ENCODE measurements at places on chromosomes 5 and 9. TPM values are rescaled to one million over a fixed set of nuclear protein-coding genes. Genes with fewer than 3 reads are reported as not detected.

GRCh38 chr5:134732819-134733218, 5.5 kb upstream of the CAMLG start:
- DNase-seq: no peak

DNA sequence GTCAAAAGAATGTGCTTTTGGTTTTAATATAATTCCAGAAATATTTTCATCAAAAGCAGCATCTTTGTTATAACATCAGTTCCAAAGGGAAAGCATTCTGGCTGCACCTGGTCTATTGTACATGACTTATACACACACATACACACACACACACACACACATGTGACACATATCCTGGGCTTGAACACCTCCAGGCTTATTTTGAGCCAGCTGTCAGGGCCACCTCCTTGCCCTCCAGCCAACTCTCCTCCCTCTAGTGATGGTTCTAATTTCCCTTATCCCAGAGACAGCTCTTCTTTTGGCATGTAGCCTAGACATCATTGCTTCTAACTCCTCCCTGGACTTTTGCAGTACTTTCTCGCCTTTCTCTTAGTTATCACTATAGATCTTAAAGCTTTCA, 115.0 kb downstream of the PIK3R1 start:
- no peak for DNase-seq

DNA sequence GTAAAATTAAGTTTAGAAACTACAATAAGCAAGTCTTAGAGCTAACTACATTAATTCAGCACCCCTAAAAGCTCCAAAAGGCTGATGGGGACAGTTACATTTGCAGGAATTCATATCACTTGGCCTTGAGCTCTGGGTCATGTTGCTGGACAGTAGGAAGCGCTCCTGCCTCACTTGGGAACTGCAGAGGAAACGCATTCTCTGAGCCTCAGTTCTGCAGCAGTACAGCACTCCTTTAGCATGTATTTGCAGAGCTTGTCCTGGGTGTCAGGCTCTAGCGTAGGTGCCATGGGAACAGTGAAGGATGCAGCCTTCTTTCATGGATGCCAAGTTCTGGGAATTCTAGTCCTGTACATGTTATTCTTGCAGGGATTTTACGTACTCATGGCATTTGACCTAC, 710.4 kb downstream of the IRX1 start:
- no peak for DNase-seq

GRCh38 chr5:60060389-60060788, 166.9 kb upstream of the PDE4D start:
- DNase-seq: no peak

DNA sequence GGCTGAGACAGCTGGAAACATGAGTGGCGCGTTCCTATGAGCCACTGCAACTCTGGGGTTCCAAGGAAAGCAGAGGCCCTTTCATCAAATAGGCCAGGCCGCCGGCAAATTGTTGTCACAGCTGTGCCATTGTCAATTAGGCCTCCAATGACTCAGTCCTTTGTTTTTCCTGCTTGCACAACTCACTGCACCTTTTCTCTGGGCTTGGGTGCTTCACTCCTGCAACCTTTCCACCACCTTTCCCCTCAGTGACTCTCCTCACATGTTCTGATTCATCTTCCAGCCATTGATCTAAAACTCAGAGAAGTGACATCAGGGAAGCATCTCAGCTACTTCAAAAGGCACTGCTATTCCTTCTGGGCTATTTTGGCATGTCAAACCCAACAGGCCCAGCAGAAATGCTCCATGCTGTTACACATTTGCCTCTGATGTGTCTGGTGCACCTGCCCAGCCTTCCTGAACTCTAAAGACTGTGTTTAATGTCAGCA, 653.7 kb downstream of the NR2F1-AS1 start:
- no peak for DNase-seq

DNA sequence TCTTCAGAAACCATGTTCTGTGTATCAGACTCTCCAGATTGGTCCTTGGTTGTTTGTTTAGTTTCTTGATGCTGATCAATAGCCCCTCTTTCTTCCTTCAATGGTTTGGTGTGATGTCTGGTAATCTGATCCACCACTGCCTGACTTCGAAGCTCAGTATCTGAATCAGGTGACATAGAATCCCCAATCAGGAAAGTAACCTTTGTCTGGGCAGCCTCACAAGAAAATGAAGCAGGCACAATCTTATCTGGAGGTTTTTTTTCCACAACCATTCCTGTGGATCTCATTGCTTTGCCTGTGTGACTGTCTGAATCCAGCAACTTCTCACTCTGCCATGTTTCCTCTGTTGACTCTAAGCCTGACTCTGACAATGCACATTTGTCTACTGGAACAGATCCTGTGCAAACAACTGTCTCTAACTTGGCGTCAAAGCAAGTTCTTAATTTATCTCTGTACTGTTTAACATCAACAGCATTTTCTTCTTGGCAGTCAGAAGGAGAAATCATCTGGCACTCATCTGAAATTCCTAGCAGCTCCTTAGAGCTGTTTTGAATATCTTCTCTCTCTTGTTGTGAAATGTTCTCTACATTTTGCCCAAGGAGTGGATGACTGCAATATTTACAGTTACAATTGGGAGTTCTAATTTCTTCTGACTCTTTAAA, 37.1 kb upstream of the RAPGEF6 start:
- peak; percentile 28 for DNase-seq

DNA sequence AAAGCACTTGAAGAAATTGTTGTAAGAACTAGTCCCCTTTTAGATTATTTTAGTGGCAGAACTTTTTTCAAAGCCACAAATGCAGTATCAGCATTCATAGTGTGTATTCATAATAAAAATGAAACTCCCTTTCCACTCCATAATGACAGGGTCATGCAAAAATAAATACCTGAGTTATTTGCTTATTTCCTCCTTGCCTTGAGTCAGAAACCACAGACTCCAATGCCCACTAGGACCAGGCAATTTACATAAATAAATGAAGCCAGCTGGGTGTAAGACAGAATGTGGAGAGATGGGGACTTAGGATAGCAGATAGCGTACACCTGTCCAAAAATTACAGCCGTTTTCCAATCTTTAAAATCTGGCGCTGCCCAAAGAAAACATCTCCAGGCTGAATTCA, 417.8 kb downstream of the TMEM161B start:
- no peak for DNase-seq

DNA sequence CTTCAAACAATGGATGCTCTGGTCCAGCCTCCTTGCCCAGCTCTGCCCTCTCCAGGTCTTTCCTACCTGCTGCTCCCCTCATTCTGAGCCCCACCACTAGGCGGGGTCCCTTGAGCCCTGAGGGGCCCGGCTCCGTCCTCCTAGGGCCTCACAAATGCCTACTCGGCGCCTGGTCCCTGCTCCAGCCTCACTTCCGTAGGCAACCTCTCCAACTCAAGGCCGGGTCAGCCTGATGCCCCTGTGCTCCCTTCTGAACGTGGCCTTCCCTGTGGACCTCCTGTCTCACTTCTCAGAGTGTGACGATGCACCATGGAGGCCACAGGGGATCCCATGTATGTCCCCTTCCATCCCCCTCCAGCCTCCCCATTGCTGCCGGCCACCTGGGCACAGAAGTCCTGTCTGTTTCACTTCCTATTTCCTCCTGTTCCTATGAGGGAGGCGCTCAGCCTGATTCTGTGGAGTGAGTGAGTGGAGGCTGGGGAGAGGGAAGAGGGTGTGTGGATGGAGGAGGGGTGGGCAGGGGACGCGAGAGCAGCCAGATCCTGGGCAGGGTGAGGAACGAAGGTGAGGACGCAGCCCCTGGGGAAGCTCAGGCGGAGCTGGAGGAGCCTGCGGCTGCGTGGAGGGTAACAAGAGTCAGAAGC, 127.2 kb upstream of the FAM120A start:
- no peak for DNase-seq

GRCh38 chr5:56601641-56602071, 213.7 kb upstream of the MAP3K1 start:
- DNase-seq: no peak

- no peak for DNase-seq
Measured at GRCh38 chr5:89069591-89069990, 186.6 kb upstream of the MEF2C start.

- no peak for DNase-seq
Measured at GRCh38 chr5:14310901-14311300, 167.8 kb downstream of the TRIO start.

DNA sequence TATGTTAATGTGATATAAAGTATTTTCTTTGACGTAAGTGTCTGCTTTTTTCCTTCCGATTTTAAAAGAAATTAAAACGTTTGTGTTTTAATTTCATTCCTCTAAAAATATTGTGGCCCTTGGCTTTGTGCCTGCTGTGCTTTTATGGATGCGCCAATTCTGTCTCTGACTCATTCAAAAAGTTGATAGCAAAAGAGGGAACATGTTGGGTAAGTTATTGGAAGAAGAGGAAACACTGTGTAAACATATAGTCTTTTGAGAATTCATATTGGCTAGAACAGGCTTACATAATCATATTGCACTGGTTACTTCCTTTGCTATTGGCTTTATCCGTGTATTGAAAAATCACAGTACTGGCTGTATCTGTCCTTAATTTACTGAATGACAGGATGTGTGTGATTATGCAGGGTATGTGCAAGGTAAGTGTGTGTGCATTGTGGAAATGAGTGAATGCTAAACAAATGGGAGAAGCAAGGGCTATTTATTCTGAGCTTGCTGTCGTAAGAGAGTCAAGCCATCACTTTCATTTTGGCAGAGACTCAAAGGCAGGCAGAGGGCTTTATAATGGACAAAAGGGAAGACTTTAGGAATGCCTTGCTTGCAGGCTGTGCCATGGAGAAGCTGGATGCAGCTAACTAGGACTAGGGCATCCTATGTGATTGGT, 67.8 kb downstream of the SGCD start:
- no peak for DNase-seq

- DNase-seq: no peak
Measured at GRCh38 chr9:113650207-113651131, 186.9 kb downstream of the RGS3 start.

DNA sequence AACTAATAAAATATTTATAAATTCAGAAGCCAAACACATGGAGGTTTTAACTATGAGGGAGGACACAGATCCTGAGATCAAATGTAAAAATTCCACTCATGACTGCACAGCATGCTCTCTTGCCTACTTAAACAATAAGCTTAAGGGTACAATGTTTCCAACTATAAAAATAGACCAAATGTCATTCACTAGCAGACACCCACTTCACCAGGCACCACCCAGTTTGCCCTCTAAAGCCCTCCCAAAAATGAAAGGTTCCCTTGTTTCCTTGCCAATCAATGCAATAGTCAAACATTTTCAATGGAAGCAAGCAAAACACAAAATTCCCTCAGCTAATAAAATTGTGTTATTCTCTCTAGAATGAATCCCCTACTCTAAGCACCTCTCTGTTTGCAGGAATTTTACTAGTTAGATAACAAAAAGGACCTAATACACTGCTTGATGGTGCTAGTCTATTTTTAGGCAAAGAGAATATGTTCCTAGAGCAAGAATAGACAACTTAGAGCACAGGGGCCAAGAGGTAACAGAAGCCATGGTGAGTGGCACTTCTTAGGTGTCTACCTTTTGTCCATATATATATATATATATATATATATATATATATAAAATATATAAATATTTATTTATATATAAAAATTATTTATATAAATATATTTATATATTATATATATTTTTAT, 135.3 kb downstream of the HOMER1 start:
- no peak for DNase-seq

DNA sequence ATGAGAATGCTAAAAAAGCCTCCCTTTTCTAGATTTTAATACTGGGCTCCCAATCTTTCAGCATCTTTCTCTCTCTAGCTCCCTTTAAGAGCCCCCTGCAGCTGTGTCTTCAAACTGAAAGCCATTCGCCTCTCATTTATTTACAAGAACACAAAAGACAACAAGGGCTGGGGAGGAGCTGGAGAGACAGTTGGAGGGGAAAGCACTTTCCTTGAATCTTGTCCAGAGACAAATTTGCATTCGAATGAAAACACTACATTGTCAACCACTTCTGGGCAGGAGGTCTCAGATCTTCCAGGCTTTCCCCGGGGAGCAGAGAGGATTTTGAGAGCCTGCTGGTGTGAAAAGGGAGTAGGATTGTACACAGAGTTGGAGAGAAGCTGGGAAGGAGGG, 518.3 kb downstream of the CTNND2 start:
- no peak for DNase-seq

SGCD gene
- 6.0 TPM for polyA plus RNA-seq

EIF4E1B gene
- 0.07 TPM for polyA plus RNA-seq

FOXD4L3 gene
- polyA plus RNA-seq: not detected

PTPRD gene
- 97.8 TPM for polyA plus RNA-seq

LPAR1 gene
- polyA plus RNA-seq: 33.1 TPM
